ENCODE measurements at places on chromosomes 3 and 15.

GRCh38 chr3:122770521-122771202 is 23.0 kb downstream of the HSPBAP1 start:
- DNase-seq: no peak

DNA sequence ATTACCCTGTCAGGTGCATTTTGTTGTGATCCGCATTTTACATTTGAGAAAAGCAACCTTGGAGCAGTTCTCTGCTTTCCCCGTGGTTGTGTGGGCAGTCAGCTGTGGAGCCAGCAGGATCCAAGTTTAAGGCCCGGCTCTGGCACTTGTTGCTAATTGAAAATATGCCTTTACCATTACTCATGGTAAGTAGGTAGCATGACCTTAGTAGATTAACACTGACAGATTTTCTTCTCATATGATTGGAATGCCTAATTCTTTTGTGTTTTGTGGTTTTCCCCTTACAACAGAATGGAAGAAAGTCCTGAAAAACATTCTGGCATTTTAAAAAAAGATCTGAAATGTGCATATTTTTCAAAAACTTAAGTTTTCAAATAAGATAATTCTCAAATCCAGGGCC is 246.5 kb upstream of the LRRN1 start:
- no peak for DNase-seq

GRCh38 chr3:141305436-141305835 is 62.9 kb upstream of the ZBTB38 start:
- no peak for DNase-seq

DNA sequence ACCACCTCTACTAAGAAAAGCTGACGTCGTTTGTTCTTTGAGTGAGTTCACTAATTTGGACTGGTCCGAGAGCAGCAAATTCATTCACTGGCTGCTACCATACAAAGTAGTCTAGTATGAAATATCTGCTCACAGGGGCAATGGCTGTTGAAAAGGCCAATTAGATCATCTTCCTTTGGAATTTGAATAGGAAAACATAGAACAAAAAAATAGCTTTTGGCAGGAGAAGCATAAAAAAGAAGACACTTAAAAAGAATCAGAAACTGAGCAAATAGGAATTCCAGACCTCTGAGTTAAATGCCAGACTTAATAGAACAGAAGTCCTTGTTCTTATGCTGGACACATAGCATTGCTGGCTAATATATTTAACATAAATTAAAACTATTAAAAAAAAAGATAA is 159.3 kb downstream of the IL1RAP start:
- DNase-seq: no peak

DNA sequence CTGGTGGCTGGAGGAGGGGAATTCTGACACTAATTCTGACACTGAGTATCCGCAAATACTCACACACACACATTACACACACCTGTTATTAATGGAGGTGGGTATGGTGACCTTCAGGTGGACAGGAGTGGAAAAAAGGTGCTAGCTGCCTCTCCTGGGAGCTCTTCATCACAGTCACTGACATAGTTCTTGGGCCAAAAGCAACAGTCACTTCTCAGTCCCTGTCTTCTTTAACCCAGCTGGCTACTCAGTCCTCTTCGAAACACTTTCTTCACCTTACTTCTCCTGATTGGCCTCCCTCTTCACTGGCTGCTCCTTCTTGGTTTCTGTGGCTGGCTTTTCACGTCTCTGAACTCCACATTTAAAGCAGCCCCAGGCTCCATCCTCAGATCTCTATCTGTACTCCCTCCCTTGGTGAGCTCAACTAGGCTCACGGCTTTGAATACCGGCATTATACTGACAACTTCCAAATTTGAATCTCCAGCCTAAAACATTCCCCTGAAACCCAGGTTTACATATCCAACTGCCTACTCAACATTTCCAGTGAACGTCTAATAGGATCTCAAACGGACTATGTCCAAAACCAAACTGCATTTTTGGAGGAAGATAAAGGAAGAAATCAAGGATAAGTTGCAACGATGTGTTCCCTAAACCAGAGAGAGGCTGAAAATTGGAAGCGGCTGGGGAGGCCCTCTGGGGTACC is 53.2 kb upstream of the HEG1 start:
- no peak for DNase-seq

DNA sequence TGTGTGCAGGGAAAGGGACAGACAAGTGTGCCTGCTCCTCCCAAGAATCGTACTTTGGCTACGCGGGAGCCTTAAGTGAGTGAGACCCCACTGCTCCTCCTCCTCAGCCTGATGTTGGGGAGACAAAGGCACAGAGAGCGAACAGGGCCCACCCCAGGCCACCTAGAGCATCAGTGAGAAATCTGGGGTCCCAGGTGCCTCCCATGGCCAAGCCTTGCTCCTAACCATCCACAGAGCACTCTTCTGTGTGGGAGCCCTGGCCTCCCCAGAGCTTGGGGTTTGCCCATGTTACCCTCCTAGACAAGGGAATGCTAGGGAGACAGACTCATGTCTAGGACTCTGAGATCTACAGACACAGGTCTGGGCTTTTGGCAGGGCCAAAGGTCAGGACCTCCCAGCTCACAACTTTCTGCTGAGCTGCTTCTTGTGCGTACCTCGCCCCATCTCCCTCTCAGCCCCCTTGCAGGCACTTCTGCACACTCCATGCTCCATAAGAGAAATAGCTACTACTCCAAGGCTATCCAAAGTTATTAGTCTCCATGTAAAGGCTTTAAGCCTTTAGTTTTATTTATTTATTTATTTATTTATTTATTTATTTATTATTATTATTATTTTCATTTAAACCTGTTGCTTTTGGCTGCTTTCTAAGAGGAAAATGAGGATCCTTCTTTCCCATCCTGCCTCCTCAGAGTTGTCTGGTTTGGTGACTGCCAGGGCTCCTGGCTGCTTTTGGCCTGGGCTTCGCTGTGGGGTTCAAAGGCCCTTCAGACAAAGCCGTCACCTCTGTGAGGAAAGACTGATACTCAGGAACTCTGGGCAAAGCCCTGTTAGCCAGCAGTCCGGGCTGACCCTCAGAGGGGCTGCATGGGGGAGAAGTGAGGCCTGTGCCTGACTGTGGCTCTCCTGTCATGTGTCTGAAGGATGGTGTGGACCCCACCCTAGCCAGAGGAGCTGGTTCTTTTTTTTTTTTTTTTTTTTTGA is 32.8 kb upstream of the TOPBP1 start:
- DNase-seq: no peak

GRCh38 chr3:161915418-161915750 is 418.8 kb downstream of the OTOL1 start:
- no peak for DNase-seq
